ENCODE measurements at places on chromosomes 2 and 18.

- DNase-seq, result no peak
Measured at GRCh38 chr2:7681881-7682461, 764.8 kb downstream of the RNF144A start.

GRCh38 chr2:107730898-107731297 is 95.8 kb upstream of the RGPD4 start:
- DNase-seq, result no peak

GRCh38 chr2:119455066-119455718 is 23.5 kb downstream of the TMEM37 start:
- peak; percentile 6 for DNase-seq

DNA sequence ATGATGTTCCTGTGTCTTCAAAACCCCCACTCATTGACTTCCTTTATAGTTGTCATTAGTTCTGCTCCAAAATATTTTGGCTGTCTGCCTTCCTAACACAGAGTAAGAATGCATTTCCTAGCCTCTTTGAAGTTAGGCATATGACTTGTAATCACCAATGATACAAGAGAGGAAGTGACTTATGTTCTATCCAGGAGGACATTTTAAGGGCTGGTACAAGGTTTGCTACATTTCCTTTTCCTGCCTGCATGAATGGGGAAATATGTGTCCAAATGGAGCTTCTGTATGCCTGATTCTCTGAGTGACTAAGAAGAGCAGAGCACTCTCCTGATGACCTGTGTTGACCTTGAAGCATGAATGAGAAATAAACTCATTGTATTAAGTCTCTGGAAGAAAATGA is 115.1 kb downstream of the PLCL1 start:
- DNase-seq, result no peak

GRCh38 chr2:9331704-9332103 is 91.6 kb downstream of the ITGB1BP1 start:
- DNase-seq, result no peak

- no peak for DNase-seq
Measured at GRCh38 chr2:174729797-174730697, 34.2 kb downstream of the CHRNA1 start.

- no peak for DNase-seq
Measured at GRCh38 chr2:149422991-149423338, 92.6 kb downstream of the LYPD6 start.

- DNase-seq, result no peak
Measured at GRCh38 chr2:63866009-63866709, 24.5 kb downstream of the UGP2 start.

- DNase-seq, result no peak
Measured at GRCh38 chr2:29898999-29899398, 22.4 kb downstream of the ALK start.

- DNase-seq, result no peak
Measured at GRCh38 chr2:232476045-232476444, 11.6 kb downstream of the ECEL1 start.

- no peak for DNase-seq
Measured at GRCh38 chr18:47737956-47738355, 192.5 kb downstream of the SMAD2 start.

DNA sequence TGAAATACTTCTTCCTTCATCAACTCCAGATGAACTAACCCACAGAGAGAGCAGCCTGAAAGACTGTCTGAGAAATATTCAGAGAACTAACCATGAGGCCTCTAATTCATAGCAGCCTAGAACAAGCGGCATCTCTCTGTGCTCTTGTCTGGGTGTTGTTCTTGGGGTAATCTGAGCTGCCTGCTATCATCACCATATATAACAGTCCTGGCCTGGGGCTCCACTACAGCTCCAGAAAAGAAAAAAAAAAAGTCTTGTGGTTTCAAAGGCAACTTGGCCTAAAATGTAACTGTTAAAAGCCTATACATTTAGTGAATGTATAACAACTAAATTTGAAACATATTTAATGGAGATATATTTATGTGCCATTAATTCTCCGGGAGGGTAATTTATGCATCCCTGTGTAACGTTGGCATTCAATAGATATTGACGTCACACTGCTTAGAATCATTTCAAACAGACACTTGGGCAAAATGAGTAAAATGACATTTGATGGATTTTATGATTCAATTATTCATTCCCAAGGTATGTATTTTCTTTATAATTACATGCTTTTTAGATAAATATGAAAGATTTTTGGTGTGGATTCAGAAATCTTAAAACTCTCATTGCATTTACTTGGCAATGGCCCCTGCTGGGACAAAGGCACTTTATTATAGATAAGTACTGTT is 294.3 kb downstream of the HRH4 start:
- no peak for DNase-seq

DNA sequence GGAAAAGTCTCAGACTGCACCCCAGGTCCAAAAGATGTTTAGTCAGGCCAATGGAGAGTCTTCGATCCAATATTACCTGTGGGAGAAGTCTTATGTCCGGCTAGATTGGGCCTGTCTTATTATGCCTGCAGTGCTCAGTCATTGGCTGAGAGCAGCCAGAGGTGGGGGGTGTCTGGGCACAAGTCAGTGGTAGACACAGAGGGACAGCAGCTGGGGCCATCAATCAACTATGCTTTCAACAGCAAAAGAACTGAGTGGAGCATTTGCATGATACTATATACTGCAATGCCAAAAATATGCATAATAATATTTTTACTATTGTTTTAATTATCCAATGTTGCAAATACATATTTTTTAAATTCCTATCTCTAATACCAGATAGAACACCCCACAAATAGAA is 298.6 kb upstream of the CDH20 start:
- DNase-seq, result no peak

- no peak for DNase-seq
Measured at GRCh38 chr2:165197346-165197745, 6.5 kb downstream of the SCN3A start.

DNA sequence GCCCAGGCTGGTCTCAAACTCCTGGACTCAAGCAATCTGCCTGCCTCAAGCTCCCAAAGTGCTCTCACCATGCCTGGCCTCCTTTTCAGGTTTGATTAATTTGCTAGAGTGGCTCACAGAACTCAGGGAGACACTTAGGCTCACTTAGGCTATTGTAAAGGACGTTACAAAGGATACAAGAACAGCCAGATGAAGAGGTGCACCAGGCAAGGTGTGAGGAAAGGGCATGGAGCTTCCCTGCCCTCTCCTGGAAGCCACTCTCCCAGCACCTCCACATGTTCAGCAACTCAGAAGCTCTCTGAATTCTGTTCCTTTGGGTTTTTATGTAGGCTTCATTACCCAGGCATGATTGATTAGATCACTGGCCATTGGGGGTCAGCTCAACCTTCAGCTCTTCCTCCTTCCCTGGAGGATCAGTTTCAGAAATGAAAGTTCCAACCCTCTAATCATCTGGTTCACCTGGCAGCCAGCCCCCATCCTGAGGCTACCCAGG is 78.7 kb upstream of the RGPD5 start:
- DNase-seq, result no peak
